ENCODE measurements at places on chromosomes 1 and 21.
A peak's percentile ranks its signal among the peaks of the same experiment; 100 is the strongest.

- no peak for DNase-seq
Measured at GRCh38 chr1:67747671-67748546, 62.9 kb downstream of the GADD45A start.

DNA sequence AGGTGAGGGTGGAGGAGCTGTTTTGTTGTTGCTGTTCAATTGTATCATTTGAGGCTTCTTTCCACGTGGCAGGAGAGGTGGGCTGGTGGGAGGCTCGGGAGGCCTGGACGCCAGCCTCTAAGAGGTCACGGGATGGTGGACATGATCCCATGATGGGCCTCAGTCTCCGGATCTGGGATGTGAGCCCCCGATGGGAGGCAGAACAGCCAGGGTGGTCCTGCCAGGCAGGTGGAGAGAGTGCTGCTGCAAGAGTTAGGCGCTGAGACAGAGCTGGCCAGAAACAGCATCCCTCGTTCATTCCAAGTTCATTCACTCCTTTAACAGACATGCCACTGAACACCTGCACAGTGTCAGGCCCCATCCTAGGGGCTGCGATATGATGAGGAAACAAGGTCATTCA is 41.1 kb upstream of the POU3F1 start:
- no peak for DNase-seq

GRCh38 chr1:89754518-89754917 is 66.3 kb upstream of the LRRC8D start:
- no peak for DNase-seq

DNA sequence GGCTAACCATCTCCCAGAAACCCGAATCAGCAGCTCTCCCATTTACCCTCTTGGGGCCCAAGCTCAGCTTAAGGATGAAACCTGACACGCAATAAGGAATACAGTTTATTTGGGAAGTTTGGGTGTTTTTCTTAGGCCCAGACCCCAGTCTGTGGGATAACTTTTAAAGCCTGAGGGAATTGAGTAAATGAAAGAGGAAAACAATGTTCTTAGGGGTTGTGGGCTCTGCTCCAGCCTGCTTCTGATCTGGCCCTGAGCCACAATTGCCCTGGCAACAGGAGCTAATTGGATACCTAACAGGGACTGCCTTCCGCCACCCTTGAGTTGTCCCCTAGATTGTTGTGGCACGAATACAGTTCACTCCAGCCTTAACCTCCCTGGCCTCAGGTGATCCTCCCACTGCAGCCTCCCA is 20.1 kb downstream of the DYRK3 start:
- peak; percentile 79 for DNase-seq

GRCh38 chr1:196535727-196536126 is 72.5 kb downstream of the KCNT2 start:
- no peak for DNase-seq

- no peak for DNase-seq
Measured at GRCh38 chr1:78722947-78723346, 73.3 kb downstream of the IFI44 start.

DNA sequence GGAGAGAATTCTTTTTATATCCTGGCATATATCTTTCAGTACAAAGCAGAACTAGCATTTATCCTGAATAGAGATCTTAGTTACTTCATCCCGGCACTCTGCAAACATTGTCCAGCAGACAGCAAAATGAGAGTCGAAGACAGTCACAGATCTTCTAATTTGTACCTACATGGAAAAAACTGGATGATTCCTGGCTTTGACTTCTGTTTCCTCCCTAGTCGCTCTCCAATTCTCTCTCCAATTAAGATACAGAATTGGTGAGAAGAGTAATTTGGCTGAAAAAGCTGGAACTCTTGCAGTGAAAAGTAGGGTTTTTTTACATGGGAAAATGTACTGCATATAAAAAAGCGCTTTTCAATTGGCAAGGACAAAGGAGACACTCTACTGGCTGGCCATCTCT is 151.1 kb upstream of the C8B start:
- no peak for DNase-seq

DNA sequence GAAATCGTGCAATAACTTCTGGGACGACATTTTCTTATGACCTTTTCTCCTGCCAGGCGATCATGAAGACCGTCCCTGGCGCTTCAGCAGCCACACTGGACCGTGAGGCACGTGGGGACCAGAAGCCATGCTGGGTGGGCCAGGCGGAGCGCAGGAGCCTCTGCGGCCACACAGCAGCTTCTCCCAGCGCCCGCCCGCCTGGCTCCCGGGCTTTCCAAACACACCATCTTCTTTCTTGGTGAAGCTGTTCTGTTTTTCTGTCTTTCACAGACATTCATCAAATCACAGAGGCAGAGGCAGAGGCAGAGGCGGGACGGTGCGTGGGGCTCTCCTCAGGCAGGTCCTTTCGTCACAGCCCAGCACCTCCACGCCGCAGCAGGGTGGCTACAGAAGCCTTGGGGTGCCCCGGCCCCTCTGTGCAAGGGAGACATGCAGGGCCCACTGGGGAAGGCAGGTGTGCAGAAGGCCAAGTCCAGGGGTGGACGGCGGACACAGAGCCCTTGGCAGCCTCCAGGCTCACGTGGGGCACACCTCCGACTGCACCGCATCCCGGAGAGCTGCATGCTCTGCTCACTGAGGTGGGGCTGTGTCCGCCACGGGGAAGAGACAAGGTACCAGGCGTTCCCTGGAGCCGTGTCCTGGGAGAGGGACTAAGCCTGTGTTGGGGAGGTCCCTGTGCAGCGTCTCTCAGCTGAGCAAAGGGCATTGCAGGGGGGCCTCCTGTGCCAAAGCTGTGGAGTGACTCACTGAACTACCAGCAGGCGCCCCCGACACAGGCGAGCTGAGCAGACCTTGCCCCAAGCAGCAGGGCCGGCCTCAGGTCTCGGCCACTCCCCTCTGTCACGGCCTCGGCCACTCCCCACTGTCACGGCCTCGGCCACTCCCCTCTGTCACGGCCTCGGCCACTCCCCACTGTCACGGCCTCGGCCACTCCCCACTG is 2.6 kb upstream of the TMEM240 start:
- DNase-seq: no peak

DNA sequence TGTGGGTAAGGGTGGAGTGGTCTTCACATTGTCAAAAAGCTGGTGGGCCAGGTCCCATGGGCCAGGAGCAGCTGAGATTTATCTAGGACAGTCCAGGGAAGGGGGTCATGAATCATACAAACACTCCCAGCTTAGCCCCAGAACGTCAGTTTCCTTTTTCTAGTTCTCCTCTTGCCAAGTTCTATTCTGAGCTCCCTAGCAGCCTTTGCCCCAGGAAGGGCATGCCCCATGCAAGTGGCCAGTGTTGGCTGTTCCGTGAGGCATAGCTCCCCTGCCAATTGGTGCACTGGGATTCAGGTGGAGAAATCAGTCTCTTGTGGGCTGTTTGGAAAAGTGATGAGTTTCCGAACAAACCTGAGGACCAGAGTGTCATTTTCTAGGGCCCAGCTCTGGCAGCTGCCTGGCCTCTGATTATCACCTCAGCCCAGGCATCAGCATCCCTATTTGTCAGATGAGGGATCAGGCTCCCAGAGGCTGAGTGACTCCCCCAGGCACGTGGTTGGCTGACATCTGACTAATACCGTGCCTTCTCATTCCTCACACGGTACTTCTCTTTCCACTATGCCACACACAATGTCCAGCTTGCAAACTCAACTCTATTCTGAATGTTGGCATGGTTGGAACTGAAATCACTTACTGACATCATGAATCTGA is 14.2 kb upstream of the MYOM3 start:
- DNase-seq: no peak

GRCh38 chr1:1391225-1391624 is 7.9 kb downstream of the CCNL2 start:
- DNase-seq: no peak

DNA sequence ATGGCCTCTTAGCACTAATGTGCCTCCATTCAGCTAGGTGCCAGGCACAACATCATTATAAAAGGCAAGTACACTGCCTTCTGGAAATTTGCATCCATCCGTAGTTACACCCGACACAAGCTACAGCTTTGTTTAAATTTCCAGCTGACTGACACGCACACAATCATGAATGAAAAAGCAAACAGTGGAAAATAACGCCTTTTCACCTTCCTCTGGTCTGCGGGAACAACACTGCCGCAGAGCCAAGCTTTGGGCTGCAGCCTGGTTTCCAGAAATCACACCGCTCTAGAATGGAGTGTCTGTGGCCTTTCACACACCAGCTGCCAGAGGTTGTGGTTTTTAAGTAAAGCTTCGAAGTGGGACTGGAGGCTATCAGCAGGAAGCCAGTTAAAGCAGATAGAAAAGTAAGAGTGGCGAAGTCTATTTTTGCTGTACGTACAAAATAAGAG is 142.8 kb upstream of the COA6 start:
- peak; percentile 76 for DNase-seq

- DNase-seq: no peak
Measured at GRCh38 chr1:41657679-41658295, 173.3 kb upstream of the EDN2 start.

DNA sequence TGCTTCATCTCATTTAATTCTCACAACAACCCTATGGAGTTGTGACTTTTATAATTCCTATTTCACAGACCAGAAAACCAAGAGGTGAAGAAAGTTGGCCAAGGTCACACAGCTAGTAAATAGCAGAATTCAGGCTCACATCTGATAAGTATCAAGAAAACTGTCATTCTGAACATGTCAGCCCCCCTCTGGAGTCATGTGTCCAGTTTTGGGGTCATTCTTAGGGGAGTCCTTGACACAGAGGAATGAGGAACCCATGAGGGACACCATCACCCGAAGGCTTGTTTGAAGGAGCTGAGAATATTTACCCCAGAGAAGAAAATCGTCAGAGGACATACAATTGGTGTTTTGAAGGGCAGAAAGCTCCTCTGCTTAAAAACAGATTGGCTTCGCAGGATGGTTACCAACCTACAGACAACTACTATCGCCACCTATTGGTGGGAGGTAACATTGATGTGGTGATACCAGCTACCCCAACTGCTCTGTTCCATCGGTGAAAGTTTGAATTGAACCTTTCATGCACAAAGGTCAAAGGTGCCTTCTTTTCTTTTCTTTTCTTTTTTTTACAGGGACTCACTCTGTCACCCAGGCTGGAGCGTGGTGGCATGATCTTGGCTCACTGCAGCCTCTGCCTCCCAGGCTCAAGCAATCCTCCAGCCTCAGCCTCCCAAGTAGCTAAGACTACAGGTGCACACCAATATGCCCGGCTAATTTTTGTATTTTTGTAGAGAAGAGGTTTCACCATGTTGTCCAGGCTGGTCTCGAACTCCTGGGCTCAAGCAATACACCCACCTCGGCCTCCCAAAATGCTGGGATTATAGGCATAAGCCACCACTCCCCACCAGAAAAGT is 31.3 kb downstream of the NCMAP start:
- DNase-seq: peak; percentile 8

DNA sequence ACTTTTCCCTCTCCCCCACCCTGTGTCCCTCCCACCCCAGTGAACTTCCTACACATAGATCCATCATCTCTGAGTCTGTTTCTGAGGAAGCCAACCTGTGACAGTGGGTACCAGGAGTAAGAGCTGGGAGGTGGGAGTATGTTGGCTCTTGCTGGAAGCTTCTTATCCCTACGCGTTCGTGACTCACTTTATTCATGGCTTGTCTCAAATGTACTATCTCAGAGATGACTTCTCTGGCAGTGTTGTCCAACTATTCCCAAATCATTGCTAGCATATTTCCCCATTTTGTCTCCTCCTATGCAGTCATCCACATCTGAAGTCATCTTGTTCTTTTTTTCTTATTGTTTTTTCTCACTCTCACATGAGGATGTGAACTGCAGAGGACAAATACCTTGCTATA is 88.0 kb downstream of the HIVEP3 start:
- no peak for DNase-seq

- DNase-seq: no peak
Measured at GRCh38 chr21:37909936-37910335, 6.3 kb downstream of the KCNJ6 start.

DNA sequence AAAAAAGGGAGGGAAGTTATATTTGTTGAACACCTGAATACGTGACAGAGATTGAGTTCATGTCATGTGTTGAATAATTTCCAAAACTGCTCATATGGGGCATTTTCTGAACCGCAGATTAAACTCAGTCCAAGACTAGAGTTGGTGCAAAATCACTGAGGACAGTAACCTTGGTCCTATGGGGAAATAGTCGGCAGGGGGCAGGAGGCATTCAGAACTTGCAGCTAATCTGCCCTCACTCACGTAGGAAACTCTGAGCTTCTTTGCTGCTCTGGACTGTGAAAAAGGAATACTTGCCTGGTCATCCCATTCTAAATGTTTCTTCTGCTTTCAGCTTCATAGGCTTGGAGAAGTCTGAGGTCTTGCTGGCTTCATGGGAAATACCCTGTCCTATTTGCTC is 228.3 kb upstream of the ZP4 start:
- no peak for DNase-seq

DNA sequence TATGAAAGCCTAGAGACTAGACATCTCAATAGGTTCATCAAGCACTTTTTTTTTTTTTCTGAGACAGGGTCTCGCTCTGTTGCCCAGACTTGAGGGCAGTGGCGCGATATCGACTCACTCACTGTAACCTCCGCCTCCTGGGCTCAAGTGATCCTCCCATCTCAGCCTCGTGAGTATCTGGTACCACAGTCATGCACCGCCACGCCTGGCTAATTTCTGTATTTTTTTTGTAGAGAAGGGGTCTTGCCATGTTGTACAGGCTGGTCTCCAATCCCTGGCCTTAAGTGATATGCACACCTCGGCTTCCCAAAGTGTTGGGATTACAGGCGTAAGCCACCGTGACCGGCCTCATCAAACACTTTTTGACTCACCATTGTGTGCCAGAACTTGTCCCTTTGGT is 613 bp upstream of the GPATCH4 start:
- no peak for DNase-seq

Data from DMS79 treated with DMSO at 0.1 percent for 48 hours (cell line).